ENCODE measurements at places on chromosomes 3 and 15.

DNA sequence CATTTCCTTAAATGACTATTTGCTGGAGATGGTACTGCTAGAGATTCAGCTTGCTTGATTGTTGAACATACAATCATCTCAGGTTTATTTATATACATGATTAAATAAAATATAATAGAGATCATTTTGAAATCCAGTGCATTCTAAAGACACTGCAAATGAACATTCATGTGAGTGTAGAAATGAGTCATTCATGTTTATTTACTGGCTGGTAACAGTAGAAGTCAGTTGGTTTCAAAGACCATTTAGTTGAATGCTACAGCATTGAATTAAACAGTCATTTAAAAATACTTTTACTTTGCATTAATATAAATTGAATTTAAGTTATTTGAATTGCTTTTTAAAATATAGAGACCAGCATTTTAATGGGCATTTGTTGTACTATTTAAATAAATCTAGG, 551.9 kb upstream of the GOLIM4 start:
- no peak for DNase-seq

DNA sequence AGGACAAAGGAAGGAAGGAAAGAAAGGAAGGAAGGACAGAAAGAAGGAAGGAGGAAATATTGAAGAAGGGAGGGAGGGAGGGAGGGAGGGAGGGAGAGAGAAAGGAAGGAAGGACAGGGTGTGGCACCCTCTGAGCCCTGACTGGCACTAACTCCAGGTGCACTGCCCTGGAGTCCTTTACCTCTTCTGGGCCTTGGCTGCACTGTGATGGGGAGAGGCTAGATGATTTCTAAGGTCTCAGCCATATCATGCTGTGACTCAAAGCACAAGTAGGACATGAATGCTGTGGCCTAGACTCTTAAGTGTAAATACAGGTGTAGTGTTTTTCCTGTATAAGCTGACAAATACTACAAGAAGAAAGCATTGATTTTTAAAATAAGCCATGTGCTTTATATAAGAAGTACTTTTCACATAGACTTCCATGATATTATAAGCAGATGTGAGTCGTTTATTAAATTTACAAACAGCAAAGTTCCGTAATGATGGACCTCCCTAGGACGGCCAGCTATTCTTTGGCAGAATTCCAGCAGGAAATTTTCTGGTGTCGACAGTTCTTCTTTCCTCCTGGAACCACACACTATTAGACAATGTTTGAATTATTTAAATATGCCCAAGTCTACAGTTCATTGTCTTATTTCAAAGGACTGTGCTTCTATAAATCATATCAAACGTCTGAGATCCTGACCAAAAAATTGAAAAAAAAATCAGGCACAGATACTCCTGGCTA, 213.8 kb upstream of the C2CD4B start:
- DNase-seq = no peak

DNA sequence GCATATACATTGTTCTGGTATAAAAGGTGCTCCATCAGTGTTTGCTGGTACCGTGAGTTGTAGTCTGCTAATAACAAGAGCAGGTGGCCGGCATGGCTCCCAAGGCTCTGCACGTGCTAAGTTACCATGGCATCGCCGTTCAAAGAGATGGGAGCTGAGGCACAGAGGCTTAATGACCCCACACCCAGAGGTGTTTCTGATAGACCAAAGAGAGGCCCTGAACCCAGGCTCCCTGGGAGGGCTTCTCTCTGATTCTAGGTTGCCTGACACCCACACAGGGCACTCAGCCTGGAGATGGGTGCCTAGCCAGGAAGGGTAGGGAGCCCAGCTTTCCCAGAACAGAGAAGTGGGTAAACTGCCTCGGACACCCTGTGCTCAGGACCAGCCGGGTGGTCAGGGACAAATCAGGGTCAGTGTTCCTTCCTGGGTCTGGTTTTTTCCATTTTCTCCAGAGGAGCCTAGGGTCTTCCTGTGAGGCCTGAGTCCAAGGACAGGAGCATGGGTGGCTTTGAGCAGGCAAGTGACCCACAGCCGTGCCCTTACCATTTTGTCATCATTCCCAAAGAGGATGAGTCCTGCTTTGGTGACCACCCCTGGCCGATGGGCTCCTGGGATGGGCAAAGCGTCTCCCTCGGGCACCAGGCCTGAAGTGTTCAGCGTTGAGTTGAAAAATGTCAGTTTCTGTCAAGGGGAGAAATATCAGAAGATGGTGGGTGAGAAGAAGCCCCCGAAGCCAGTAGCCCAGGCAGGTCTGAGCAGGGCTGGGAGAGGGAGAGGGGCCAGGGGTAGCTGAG, 27.3 kb downstream of the ALDH1L1 start:
- DNase-seq = no peak

DNA sequence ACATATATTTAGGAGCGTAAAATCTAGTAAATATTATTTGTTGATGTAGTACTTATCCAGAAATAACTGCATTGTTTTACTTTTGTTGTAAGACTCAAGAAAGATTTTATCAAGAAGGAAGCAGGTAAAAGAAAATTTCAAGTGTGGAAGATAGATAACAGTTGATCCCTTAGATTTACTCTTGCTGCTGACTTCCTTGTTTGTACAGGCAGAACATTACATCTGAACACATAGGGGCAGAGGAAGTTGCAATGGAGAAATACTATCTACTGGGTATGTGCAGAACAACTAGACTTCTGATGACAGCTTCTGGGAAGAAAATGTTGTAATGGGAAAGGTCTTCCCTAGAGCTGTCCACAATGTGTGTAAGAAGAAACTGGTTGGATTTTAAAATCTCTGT, 350.6 kb downstream of the NLGN1 start:
- no peak for DNase-seq

GRCh38 chr3:12773030-12773709, 14.1 kb upstream of the TMEM40 start:
- DNase-seq = no peak

DNA sequence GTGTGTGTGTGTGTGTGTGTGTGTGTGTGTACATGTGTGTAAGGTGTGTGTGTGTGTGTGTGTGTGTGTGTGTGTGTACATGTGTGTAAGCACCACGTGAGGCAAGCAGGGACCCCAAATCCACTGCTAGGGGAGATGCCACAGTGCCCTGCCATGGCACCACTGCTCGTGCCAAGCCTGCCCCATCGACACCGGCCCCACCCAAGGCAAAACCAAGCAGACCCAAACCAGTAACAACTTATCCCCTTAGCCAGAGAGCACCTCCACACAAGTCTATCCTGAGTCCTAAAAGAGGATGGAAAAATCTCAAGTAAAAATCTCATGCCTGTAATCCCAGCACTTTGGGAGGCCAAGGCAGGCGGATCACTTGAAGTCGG, 45.1 kb downstream of the BDH1 start:
- no peak for DNase-seq

GRCh38 chr15:68314563-68314962, 37.0 kb downstream of the FEM1B start:
- no peak for DNase-seq

DNA sequence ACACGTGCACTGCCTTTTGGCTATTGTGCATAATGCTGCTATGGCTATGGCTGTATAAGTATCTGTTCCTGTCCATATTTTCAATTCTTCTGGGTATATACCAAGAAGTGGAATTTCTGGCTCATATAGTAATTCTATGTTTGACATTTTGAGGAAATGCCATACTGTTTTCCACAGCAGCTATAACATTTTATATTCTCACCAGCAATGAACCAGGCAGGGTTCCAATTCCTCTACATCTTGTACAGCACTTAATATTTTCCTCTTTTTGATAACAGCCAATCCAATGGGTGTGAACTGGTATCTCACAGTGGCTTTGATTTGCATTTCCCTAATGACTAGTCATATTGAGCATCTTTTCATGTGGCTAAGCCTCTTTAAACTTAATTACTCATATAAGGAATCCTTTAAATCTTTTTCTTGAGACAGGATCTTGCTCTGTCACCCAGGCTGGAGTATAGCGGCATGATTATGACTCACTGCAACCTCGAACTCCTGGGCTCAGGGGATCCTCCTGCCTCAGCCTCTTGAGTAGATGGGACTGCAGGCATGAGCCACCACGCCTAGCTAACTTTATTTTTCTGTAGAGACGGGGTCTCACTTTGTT, 38.1 kb upstream of the IGDCC4 start:
- peak; percentile 39 for DNase-seq

DNA sequence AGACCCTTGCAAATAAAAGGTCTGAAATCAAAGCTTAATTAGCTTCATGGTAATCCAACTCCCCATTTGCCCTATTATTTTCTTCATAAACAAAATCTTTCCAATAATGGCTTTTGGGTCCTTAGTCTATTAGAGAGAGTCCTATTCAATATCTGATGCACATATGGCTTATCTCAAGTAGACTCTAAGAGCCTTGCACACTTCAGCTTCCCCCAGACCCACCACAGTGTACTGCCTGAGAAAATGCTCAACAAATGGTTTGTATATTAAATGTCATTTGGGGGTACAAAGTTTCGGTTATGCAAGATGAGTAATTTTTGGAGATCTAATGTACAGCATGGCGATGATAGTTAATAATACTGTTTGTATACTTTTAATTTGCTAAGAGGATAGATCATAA, 28.9 kb downstream of the FSTL1 start:
- DNase-seq = no peak

GRCh38 chr3:120848503-120848902, 59.5 kb upstream of the STXBP5L start:
- no peak for DNase-seq

DNA sequence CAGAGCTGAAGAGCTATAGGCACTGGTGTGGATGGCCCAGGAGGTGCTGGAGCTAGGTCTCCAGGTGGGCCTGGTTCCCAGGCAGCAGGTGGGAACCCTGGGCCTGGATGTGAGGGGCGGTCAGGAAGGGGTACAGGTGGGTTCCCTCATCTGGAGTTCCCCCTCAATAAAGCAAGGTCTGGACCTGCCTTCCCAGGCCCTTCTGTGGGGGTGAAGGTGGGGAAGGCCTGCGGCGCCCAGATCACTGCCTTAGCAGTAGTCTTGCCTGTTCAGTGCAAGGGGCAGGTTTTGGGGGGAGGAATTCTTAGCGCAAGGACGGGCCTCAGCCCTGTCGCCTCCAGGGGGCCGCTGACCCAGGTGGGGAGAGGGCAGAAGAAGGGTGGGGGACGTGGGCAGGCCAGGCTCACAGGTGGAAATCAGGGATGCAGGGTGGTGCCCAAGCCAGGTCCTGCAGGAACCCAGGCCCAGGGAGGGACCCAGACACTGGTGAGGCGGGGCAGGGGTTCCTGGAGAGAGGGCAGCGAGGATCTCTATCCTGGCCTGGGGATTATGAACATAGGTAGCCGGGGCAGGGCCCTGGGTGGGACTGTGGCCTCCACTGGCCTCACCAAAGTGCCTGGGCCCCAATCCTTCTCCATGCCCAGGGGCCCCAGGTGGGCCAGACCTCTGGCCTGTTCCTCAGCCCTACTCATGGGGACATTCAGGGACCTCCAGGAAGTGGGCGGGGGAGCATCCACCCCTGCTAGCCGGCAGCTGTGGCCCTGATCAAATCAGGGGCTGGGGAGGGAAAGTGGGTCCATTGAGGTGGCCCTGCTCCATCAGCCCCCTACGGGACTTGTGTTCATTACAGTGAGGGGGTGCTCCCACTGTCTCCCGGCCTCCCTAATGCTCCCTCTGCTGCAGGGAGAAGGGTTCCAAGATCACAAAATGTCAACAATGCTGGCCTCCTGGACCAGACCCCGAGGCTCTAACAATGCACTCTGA, 25.3 kb downstream of the HDAC11 start:
- no peak for DNase-seq

- no peak for DNase-seq
Measured at GRCh38 chr3:143928541-143929255, 42.9 kb upstream of the DIPK2A start.

GRCh38 chr15:77386626-77387025, 33.3 kb downstream of the PEAK1 start:
- no peak for DNase-seq

- peak; percentile 96 for DNase-seq
Measured at GRCh38 chr3:170357176-170358041, at the start of gene SKIL. Gene SKIL, plus strand, starts transcription at chr3:170357715. Its CDS starts 2,617 bp downstream, at chr3:170360332.

DNA sequence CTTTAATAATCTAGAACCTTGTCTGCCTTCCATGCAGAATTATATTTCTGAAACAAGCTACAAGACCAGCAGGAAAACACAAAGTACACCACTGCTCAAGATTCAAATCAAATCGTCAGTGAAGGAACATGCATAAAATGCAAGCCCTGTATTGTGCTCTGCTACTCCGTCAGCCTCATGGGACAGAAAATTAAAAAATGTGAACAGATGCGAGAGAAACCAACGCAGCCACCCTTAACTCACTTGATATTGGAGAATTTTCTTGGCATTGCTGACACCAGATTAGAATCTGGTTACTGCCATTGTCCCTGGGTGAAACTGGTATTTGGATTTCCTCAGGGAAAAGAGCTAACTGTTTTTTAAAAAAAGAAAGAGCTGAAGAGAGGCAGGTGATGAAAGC, 23.6 kb downstream of the ANXA2 start:
- no peak for DNase-seq

DNA sequence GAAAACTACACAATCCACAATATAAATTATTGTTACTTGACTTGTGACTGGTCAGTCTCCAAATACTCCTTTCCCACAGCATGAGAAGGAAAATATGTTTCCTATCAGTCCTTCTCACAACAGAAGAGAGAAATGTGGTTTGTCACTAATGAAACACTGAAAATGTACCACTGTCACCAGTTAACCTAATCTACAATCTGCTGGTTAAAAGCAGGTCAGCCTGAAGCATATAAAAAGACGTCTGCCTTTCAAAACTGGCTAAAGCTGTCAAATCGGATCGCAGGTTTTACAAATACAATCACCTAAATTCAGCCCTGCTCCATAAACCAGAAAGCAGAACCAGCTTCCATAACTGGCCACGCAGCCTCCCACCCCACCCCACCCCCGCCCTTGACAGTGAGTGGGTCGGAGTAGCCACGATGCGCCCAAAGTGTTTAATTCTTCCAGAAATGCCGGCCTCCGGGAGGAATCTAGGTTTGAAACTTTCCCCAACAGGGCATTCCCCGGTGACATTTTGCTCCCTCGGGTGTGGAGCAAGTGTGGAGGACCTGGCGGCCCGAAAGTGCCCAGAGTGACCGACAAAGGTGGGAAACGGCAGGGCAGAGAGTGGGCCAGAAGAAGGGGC, 682 bp downstream of the ETFA start:
- no peak for DNase-seq

- DNase-seq = no peak
Measured at GRCh38 chr3:149199474-149199873, 22.2 kb downstream of the CP start.

DNA sequence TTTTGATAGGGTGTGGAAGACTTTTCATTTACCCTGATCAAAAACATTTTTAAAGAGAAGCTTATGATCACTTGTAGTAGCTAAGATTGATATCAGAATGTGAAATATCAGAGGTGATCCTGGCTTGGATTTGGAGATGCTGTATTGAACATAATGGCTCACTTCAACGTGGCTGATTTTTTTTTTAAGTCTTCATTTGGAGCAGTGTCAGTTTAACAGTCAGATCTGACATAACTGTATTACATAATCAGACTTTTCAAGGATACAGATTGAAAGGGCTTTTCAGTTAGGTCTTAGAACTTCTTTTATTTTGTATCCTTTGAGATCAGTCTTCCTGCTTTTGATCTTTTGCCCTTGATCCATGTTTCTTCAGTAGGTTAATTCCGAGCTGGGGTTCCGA, 98.5 kb downstream of the ITPR1 start:
- no peak for DNase-seq

- DNase-seq = no peak
Measured at GRCh38 chr3:32078085-32078634, 28.3 kb upstream of the GPD1L start.

GRCh38 chr3:139848660-139849059, 86.3 kb upstream of the CLSTN2 start:
- no peak for DNase-seq

GRCh38 chr3:100257586-100257985, 3.2 kb upstream of the TBC1D23 start:
- no peak for DNase-seq
